ENCODE measurements at places on chromosomes 2 and 18.

- no peak for DNase-seq
These were observed 96.6 kb downstream of the CPO start for GRCh38 chr2:207035875-207036274.

DNA sequence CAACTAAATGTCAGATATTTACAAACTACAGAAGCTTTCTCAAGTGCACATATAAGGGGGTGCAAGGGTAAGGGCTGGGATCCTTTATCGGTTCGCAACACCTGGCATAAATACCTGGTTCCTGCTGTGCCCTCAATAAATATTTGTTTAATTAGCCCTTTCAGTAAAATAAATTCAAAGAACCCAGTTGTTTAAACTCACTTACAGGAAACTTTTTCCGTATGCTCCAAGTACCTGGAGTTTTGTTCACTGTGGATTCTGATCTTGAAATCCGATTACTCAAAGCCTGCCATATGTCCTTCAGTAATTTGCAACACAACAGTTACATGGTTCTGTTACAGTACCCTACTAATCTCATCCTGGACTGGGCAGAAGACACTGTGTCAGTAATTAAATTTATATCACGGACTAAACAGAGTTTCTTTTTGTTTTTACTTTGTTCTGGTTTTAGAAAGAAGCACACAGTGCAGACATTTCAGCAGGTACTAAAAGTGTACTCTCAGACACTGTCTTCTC lies 36.9 kb downstream of the TBC1D8 start:
- DNase-seq: no peak

- DNase-seq: no peak
These were observed 5.5 kb downstream of the MSGN1 start for GRCh38 chr2:17821535-17822444.

DNA sequence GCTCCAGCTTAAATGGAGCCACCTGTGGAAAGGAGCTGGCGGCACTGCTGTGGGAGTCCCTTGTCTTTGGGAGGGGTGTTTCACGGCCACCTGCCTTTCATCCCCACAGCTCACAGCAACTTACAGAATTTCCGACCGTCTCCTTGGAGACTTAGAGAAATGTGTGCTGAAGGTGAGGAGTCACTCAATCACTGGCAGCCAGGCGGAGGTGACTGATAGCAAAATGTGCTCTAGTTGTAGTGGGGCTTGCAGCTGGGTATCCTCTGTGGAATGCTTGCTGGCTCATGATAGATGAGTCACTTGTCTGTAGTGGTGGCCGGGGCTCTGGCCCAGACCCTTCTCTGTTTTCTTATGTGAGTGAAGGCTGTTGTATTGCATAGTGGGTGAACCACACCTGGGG lies 110.7 kb downstream of the SH3RF3 start:
- DNase-seq: no peak

DNA sequence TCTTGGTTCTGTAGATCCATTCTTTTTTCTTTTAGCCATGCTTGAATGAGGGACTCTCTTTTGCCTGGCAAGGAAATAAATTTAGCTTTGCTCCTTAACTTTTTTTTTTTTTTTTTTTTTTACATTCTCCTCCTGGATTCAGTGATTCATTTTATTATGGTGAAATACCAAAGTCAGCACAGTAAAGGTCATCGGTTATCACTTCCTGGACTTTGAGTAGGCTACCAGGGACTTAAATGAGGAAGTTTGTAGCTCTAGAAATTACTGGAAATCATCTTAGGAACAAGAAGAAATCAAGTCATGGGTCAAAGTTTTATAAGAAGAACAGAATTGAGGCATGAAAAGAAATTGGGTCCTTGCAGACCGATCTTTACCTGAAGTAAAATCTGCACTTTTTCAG lies 75.0 kb downstream of the SOCS6 start:
- no peak for DNase-seq

GRCh38 chr2:109020217-109020637 lies 31.2 kb upstream of the EDAR start:
- DNase-seq: no peak

DNA sequence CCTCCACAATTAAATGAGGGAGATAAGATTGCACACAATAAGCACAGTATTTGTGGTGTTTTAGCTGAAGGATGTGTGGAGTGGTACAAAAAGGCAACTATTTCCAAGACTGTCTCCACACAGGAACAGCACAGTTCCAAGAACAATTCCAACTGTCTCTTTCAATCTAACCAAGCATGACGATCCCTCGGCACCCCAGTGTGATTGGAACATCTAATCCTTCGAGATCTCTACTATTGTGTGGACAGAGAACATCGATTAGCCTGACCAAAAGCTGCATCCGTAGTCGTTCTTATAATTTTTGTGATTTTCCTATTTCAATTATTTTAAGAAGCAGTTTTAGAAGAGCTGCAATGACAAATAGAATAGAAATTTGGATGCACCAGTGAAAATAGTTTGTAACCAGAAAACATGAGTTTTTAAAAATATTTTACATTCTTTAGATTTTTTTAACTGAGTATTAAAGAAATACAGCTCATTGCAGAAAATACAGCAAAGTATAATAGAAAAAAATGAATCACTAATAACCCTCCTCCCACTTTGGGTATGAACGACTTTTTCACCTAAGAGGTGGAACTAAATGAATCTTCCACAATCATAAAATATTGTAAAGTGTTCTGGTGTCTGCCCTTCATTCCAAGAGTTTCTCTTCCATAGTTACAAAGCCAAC lies 76.4 kb upstream of the CABLES1 start:
- no peak for DNase-seq

Measured in AG08396 (cell line).